ENCODE measurements at places on chromosomes 7 and 10. TPM values are rescaled to one million over a fixed set of nuclear protein-coding genes. Genes with fewer than 3 reads are reported as not detected.

GPC2 gene
- total RNA-seq: 2.1 TPM

DOCK1 gene
- 95.3 TPM for total RNA-seq

NME8 gene
- total RNA-seq: not detected

H2BK1 gene
- total RNA-seq: not detected

TFPI2 gene
- total RNA-seq: 1.7 TPM

PRXL2A gene
- 24.9 TPM for total RNA-seq

CCDC146 gene
- 6.8 TPM for total RNA-seq

SPAG6 gene
- total RNA-seq: not detected

GTPBP4 gene
- 77.7 TPM for total RNA-seq

EVX1 gene
- total RNA-seq: not detected

PON1 gene
- not detected for total RNA-seq

GPR26 gene
- total RNA-seq: under 0.01 TPM

SFXN2 gene
- total RNA-seq: 2.4 TPM

ERVW-1 gene
- total RNA-seq: not detected

POMZP3 gene
- 2.1 TPM for total RNA-seq

TSPAN12 gene
- total RNA-seq: 2.1 TPM

FGFBP3 gene
- 0.34 TPM for total RNA-seq

TDRD1 gene
- not detected for total RNA-seq

NXPH1 gene
- not detected for total RNA-seq

SERPINE1 gene
- total RNA-seq: 18.5 TPM

CUTC gene
- 20.2 TPM for total RNA-seq

ATRNL1 gene
- total RNA-seq: under 0.01 TPM

AIFM2 gene
- total RNA-seq: 5.7 TPM

GPR15LG gene
- total RNA-seq: 1.2 TPM

CLDN4 gene
- 44.1 TPM for total RNA-seq

LIPK gene
- 0.21 TPM for total RNA-seq

TMEM229A gene
- not detected for total RNA-seq

All from nasal cavity respiratory epithelium epithelial cell of viscerocranial mucosa (primary cell).